ENCODE measurements at places on chromosomes 4 and X.

- no peak for DNase-seq
Measured at GRCh38 chr4:100177855-100178254, 12.4 kb downstream of the DDIT4L start.

GRCh38 chr4:5127556-5127955 is 76.3 kb downstream of the STK32B start:
- DNase-seq, result no peak

GRCh38 chrX:47644557-47645091 is 5.7 kb downstream of the ELK1 start:
- DNase-seq, result no peak

DNA sequence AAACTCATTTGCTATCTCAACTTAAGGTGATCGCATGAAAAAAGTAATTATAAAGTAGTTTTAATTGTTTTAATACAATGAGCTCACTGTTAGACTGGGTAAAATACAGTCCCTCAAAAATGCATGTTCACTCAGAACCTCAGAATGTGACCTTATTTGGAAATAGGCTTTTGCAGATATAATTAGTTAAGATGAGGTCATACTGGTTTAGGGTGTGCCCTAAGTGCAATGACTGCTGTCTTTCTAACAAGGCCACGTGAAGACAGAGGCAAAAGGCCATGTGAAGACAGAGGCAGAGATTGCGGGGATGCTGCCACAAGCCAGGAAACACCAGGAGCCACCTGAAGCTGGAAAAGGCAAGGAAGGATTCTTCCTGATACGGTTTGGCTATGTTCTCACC is 262.1 kb downstream of the NKX6-1 start:
- DNase-seq, result no peak

- no peak for DNase-seq
Measured at GRCh38 chr4:114472269-114473032, 126.2 kb upstream of the UGT8 start.

DNA sequence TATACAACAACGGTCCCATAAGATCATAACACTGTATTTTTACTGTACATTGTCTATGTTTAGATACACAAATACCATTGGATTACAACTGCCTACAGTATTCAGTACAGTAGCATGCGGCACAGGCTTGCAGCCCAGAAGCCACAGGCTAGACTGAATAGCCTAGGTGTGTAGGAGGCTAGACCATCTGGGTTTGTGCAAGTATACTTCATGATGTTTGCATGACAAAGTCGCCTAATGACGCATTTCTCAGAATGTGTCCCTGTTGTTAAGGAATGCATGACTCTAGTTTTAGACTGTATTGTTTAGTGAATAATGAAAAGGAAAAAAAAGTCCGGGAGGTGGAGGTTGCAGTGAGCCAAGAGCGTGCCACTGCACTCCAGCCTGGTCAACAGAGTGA is 56.5 kb upstream of the C4orf50 start:
- DNase-seq, result no peak

DNA sequence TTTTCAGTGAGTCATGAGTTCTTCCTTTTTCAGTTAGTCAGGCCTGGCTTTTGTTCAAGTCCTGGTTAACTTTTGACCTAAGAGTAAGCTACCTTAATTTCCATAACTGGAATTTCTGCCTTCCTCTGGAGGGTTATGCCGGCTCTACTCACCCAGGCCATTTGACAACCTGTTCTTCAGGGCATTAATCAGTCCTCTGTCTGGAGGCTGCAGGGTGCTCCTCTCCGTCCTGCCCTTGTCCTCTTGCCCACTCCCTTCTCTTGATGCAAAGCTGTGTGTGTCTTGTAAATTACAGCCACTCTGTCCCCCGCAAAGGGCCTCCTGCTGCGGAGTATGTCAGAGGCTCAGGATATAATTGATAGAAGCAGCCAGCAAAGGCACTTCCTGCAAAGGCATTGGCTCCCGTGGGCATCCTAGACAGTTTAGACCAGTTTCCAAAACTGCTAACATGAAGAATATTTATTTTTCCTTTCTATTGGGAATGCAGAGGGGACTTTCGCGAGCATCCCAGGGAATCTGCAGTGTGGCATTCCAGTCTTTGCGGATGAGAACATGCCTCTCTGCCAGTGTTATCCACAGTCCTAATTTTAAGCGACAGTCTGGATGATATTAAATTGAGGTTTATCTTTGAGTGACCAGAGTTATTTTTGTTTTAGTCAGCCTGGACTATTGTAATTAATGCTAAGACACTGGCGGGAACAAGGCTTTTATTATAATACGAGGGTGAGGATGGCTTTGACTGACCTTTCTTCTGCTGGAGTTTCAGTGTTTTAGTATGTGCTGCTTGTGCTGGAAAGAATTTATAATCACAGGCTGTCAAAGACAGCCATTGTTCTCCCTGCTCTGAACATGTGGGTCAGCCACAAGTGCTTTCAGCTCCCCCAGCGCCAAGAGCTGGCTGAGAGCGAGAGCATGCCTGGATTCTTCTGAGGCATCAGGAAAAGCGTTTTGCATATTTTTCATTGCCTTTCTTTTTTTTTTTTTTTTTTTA is 74.2 kb downstream of the LIMCH1 start:
- DNase-seq, result no peak

DNA sequence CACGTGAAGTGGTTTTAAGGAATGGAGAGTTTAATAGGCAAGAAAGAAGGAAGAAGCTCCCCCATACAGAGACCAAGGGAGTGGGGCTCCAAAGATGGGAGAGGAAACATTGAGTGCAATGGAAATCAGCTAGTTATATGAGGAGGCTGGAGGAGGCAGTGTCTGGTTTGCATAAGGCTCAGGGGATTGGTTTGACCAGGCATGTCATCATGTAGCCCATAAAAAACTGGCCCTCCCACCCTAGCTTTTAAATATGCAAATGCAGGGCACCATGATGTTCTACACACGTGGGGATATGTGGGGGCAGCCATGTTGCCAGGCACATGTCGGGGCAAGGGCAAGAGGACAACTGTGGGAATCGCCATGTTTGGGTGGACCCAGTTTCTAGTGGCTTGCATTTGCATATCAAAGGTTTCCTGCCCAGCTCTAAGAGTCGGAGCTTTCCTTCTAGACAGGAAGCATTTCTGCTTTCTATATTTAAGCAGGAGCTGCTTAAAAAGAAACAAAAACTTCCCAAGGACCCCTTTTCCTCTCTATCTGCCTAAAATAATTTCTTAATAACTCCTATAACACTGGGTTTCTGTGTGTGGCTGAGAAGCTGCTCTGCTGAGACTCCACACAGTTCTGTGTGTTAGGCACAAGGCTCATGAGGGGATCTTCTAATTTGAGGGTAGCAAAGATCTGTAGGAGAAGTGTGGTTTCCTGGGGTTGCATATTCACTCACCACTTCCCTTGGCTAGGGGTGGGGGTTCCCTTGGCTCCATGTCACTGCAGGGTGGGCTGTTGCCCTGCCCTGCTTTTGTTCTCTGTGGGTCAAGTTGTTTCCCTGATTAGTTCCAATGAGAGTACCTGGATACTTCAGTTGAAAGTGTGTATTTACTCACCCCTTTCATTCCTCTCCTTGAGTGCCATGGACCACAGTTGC is 113.5 kb downstream of the VSIG4 start:
- DNase-seq, result peak; percentile 42

- DNase-seq, result no peak
Measured at GRCh38 chrX:115609621-115610020, 48.6 kb downstream of the PLS3 start.

GRCh38 chr4:145935253-145936141 is 3.1 kb downstream of the ZNF827 start:
- no peak for DNase-seq

GRCh38 chr4:10021653-10022023 is 341 bp upstream of the SLC2A9 start:
- DNase-seq, result no peak

GRCh38 chr4:81503586-81503985 is 31.9 kb upstream of the RASGEF1B start:
- no peak for DNase-seq

- DNase-seq, result no peak
Measured at GRCh38 chrX:154914052-154914451, 27.9 kb downstream of the F8A1 start.

GRCh38 chr4:76410636-76411035 is 10.3 kb downstream of the CCDC158 start:
- DNase-seq, result no peak

DNA sequence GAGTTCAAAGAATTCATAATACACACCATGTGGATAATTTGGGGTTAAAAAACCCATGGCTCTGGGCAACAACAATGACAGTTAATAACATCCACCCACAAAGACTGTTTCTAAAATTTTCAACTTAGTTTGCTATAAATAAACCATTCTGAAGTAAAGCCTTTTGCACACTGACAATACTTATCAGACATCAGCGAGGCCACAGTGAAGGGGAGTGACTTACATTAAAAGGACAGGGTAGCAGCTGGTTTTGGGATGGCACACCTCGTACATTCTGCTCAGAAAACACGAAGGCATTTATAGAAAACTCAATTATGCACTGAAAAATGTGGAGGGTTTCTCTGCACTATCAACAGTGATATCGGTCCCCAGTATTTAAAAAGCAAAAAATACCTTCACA is 4.9 kb upstream of the ASB11 start:
- DNase-seq, result no peak

DNA sequence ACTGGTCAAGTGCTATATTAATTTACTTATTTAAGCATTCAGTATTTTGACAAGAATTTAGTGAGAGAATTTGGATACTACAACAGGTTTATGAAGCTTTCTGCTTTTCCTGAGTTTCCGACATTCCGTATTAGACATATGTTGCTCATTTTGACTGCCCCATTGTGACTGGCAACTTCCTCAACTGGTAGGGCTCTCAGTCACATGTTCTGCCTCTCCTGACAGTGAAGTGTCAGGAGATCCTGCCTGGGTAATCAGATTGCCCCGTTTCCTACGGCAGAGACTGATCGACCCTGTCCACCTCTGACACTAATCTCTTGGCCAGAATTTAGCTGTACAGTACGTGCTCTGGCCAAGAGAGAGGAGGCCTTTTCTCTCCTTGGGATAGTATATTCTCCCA is 49.5 kb downstream of the CLNK start:
- DNase-seq, result no peak

DNA sequence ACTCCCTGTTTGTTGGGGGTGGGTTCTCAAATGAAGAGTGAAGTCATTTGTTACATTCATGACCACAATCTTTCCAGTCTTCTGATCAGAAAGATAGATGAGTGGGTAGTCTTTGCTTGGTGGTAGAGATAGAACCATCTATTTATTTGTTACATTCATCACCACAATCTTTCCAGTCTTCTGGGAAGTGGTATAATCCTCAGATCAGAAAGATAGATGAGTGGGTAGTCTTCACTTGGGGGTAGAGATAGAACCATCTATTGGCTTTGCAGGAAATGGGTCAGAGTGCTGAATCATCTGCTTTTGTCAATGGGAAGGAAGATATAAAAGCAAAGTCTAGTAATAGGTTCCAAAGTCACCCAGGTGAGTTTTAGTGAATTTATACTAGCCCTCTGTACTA is 64.2 kb upstream of the EPGN start:
- no peak for DNase-seq

GRCh38 chr4:53693909-53694308 is 102.6 kb upstream of the LNX1 start:
- DNase-seq, result no peak

DNA sequence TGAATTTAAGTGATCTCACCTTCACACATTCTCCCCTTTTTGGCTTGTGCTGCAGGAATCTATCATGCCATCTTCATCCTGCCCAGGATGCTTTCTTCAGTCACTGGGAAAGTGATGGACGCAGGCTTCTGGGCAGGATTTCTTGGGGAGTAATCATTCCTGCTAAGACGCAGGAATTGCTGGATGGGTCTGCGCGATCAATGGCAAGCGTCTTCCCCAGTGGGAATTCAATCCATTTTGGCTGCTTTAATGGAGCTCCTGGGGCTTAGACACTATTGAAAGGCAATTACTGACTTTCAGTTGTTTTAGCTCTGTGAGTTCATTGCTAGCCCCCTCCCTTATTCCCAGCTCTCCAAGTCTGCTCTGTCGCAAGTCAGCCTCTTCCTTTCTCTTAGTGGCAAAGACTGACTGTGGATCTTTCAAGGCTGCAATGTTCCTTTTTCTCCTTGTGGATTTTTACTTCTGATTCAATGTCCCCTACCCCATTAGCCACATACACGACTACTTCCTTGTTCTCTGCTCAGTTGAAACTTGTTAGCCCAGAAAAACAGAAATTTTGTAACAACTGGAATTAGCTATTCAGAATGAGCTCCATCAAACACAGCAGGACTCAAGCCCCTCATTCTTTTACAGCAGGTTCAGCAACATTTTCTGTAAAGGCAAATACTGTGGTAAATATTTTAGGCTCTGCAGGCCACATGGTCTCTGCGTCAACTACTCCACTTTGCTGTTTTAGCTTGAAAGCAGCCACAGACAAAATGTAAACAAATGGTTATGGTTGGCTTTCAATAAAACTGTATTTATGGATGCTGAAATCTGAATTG is 154.9 kb downstream of the ASB9 start:
- no peak for DNase-seq

GRCh38 chr4:105894660-105895582 is at the start of gene NPNT:
Gene NPNT, plus strand, starts transcription at chr4:105895471. Its CDS starts 182 bp downstream, at chr4:105895653.
- DNase-seq, result no peak

DNA sequence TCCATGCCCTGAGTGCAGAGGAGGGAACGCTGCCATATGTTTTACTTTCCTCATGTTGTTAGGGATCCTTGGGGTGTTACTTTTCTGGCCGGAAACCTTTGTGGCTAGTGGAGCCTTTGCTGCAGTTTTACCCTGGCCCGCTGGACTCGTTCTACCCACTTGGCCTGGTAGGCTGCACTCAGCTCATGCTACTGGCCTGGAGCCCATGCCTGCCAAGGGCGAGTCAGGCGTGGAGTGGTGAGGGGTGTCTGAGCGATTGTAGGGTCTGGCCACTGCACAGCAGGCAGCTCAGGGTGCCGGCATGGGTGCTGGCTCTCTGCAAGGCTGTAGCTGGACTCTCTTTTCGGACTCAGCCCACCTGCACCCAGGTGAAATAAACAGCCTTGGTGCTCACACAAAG is 41.4 kb upstream of the IL9R start:
- no peak for DNase-seq

DNA sequence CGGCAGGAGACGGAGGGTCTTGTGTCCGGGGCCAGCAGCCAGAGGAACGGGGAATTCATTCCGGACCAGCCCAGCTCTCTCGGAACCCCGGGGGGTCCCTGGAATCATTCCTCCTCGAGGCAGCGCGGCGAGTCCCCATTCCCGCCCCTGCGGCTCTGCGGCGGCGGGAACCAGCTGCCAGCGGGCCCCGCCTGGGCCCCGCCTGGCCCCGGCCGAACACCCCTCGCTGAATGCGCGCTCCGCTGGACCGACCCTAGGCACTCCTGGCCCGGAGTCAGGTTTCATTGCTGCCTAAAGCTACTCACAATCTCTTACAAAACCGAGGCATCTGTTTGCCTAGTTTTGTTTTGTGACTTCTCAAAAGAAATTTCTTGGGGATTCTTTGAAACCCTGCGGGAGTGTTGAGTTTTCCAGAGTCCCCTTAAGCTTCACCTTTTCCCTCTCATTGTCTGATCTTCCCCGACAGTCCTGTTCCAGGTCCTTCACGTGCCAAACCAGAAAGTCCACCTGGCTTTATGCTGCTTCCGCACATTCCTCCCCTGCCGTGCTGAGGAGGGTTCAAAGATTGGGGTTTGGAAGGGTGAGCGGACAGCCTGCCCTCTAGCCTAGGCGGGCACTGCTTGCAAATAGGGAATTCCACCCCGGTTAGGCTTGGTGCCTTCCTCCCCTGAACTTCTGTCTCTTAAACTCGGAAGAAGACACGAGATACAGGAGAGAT is 789 bp downstream of the ARHGAP10 start:
- DNase-seq, result peak; percentile 28
